ENCODE measurements at places on chromosomes 13 and 19.

DNA sequence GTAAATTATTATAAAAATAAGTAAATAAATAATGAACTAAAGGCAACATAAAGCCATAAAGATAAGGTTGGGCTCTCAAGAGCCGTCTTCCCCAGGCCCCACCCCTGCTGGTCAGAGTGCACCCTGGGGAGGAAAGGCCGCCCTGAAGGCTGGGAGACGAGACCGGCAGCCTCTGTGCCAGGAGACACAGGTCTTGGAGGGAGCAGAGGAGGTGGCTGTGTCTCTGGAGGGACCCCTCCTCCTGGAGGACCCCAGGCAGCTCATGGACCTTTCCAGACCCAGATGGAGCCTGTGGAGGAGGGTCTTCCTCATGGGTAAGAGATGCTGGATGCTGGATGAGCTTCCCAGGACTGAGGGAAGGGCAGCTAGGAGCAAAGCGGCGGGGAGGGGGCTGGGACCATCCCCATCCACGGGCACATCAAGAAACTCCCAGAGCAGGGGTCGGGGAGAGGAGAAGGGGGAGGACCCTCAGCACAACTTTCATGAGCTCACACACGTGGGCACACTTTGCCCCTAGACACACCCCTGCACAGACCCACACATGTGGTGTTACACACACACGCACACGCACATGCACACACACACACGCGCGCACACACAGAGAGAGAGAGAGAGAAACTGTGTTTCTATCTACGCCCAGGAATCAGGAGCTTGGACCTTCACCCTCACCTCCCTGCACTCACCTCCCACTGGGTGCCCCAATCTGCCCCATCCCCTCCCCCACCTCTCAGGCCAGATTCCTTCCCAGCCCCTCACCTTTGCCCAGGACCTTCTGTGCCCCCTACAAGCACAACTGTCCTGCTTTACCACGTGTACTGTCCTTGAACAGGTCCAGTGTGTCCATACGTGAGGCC is at the start of gene CEACAM18:
Gene CEACAM18, plus strand, starts transcription at position 159 of the 854 bp plus-strand sequence.
- DNase-seq = no peak

DNA sequence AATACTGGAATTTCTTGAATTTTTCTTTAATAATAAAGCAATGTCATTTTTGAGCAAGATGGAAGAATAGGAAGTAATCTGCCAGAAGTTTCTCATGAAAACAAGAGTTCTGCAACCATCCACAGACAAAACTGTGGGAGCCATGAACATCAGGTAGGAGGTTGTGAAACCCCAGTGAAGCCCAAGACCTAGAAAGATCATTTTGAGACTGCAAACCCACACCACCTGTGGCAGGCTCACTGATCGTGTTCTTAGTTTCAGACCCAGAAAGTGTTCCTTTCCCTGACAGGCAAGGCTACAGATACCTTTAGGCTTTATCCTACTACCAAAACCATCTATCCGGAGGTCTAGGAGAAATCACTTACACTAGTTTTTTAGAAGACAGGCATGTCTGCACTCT is 2189.8 kb upstream of the PCDH20 start:
- no peak for DNase-seq

DNA sequence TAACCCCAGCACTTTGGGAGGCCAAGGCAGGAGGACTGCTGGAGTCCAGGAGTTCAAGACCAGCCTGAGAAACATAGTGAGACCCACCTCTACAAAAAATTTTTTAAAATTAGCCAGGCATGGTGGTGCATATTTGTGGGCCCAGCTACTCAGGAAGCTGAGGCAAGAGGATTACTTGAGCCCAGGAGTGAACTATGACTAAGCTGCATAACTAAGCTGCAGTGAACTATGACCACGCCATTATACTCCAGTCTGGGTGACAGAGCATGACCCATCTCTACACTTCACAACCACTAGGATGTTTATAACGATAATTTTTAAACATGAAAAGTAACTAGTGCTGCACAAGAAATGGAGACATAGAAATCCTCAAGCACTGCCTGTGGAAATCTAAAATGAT is 352.7 kb upstream of the SGCG start:
- no peak for DNase-seq

DNA sequence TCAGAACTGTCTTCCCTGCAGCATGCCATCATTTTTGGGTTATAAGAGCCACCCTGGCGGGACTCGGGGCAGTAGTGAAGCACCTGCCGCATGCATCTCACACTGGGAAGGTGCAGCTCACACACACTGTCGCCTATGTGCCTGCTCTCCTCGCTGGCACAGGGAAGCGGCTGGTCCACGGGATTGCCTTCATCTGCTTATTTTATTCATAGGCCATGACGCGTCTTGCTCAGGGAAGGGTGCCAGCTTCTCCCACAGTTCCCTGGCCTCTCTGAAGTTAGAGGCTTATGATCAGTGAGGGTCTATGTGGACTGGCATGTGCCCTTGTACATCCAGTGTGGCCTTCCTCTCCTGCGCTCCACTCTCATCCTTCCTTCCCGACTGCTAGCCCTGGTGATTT is 150.0 kb downstream of the KLF12 start:
- DNase-seq = no peak

DNA sequence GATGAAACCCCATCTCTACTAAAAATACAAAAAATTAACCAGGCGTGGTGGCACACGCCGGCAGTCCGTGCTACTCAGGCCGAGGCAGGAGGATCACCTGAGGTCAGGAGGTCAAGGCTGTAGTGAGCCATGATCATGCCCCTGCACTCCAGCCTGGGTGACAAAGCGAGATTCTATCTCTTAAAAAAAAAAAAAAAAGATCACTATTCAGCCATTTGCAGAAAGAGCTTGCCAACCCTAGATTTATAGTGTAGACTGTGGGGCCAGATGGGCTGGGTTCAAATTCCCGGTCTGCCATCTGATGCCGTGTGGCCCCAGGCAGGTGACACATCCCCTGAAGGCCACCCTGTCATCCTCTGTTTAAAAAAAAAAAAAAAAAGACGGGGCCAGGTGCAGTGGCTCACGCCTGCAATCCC is 28.9 kb downstream of the SMIM24 start:
- DNase-seq = no peak

GRCh38 chr13:70203661-70204229 is 95.5 kb upstream of the KLHL1 start:
- no peak for DNase-seq

DNA sequence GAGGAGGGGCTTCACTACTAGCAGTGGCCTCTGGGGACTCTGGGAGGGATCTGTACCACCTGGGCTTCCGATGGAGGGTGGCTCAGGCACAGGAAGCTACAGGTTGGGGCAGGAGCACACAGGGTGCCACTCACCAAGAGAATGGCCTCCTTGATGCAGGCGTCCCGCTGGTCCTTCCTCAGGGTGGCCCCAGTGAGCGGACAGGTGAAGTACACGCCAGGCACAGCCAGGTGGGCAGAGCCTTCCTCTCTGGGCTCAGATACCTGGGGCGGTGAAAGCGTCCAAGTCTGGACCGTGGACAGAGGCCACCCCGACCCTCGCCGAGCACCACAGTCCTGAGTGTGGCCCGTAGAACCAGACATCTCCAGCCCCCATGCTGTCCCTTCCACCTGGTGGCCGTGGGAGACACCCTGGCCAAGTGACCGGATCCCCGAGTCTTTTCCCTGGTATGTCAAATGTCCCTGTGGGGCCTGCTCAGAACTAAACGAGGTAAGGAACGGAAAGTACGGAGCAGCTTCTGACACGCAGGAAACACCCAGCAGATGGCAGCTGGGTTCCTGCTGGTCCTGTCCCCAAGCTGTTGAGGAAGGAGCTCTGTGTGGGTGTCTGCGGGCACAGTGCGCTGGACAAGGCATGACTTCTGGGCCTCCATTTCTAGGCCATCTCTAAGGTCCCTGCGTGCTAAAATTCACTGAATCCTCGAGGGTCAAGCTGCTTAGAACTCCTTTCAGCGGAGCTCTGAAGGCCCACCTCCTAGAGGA is 5.2 kb downstream of the UBXN6 start:
- no peak for DNase-seq

GRCh38 chr19:2974342-2975041 is 2.9 kb upstream of the TLE6 start:
- no peak for DNase-seq

DNA sequence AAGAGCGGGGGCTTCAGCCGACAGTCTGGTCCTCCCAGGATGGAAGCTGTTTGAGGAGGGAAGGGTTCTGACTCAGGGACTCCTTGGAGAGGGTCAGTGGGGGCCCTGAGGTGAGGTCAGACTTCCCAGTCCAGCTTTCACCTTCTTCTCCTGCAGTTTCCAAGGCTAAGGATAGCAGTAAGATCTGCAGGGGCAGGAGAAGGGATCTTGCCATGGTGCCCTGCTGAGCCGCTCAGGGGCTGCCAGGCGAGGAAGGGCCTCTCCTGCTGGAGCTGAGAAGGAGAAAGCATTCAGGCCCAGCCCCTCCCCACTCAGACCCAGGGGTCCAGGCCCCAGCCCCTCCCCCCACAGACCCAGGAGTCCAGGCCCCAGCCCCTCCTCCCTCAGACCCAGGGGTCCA is 1.5 kb downstream of the KLK7 start:
- no peak for DNase-seq

DNA sequence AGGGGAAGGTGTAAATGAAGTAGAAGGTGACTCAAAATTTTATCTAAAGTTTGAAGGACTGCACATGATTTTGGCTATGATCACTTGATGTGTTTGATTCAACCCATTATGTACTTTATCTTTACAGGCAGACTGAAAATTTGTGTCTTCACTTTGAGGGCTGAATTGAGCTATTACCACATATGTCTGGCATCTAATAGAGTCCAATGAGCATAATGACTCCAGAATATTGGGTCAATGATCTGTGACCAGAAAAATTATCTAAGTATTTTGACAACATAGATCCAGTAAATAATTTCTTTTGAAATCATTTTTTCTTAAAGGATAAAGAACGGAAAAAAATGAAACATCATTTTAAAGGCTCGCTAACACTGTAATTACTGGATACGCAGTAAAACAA is 2810.0 kb downstream of the PCDH9 start:
- DNase-seq = no peak

- no peak for DNase-seq
Measured at GRCh38 chr19:5804516-5805461, at the start of gene NRTN. Gene NRTN (plus strand): TSS chr19:5805067. CDS start chr19:5824166, 19,099 bp downstream.

- DNase-seq = no peak
Measured at GRCh38 chr19:1274081-1274851, 1.1 kb upstream of the FAM174C start.

DNA sequence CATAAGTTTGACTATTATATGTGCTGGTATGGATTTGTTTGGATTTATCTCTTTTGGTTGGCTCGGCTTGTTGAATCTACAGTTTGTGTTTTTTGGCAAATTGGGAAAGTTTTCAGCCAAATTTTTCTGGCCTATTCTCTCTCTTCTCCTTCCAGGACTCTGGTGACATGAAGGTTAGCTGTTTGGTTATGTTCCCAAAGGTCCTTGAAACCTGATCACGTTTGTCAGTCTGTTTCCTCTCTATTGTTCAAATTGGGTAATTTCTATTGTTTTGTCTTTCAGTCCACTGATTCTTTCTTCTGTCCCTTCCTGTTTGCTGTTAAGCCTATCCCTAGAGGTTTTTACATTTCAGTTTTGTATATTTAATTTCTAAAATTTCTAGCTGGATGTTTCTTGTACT is 81.5 kb upstream of the SHISA2 start:
- no peak for DNase-seq

DNA sequence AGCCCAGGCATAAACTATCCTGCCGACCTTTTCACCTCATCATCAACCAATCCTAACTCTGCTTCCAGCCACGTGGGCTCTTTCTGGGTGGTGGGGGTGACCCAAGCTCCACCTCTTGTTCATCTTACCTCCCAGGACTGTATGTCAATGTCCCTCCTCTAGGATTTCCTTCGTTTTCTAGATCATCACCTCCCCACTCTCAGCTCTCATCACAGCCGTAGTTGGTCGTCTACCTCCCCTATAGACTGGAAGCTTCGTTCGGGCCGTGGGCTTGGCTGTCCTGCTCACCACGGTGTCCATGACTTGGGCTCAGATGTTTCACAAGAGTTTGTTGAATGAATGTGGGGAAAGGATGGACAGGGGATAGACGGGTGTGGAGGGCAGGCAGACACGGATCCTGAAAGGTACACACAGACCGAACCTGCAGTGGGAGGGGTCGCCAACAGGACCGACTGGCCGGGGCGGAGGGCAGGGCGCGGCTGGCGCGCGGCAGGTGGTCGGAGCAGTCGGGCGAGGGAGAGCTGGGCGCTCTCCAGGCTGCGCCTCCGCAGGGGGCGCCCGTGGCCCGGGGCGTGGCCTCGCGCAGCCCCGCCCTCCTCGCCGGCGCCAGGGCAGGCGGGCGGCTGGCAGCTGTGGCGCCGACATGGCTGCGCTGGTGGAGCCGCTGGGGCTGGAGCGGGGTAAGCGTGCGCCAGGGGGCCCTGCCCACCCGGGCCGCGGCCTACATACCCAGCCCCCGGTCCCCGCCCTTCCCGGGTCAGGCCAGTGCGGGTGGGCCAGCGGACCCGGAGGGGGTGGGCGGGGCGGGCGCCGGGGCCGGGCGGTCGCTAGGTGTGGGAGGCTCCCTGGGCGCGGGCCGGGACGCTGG is at the start of gene LIN7B:
Gene LIN7B, plus strand, starts transcription at position 609 of the 868 bp plus-strand sequence. Its CDS starts 35 bp downstream, at position 644.
- DNase-seq = peak; percentile 86

- no peak for DNase-seq
Measured at GRCh38 chr13:88948501-88948900, 1277.3 kb downstream of the SLITRK5 start.

- DNase-seq = no peak
Measured at GRCh38 chr13:35557475-35557874, 81.0 kb upstream of the MAB21L1 start.

- DNase-seq = peak; percentile 94
Measured at GRCh38 chr19:4867534-4868285, at the start of gene PLIN3. Gene PLIN3 (minus strand): TSS chr19:4867667. CDS start chr19:4861394, 6,273 bp downstream.

- DNase-seq = no peak
Measured at GRCh38 chr19:6196361-6196760, 60.9 kb downstream of the ACSBG2 start.

- no peak for DNase-seq
Measured at GRCh38 chr13:99404005-99404755, 97.0 kb upstream of the GPR183 start.

GRCh38 chr19:14674764-14675163 is at the start of gene ADGRE3:
Gene ADGRE3 (minus strand): TSS chr19:14674844. CDS start chr19:14674770, 74 bp downstream.
- DNase-seq = peak; percentile 15

GRCh38 chr13:105518086-105518485 is 1017.4 kb downstream of the EFNB2 start:
- DNase-seq = no peak

Data from GM06990 (cell line).